A549 (cell line): ENCODE measurements at places on chromosomes 1 and 21. TPM values are rescaled to one million over a fixed set of nuclear protein-coding genes. Genes with fewer than 3 reads are reported as not detected.

MYOC gene
- not detected in 3 replicates for polyA plus RNA-seq

CDK18 gene
- 1.4 to 2.3 TPM (median 2.0 TPM) in 3 replicates for polyA plus RNA-seq

LYSMD1 gene
- polyA plus RNA-seq = 7.0 to 7.3 TPM (median 7.3 TPM) in 3 replicates

DNA sequence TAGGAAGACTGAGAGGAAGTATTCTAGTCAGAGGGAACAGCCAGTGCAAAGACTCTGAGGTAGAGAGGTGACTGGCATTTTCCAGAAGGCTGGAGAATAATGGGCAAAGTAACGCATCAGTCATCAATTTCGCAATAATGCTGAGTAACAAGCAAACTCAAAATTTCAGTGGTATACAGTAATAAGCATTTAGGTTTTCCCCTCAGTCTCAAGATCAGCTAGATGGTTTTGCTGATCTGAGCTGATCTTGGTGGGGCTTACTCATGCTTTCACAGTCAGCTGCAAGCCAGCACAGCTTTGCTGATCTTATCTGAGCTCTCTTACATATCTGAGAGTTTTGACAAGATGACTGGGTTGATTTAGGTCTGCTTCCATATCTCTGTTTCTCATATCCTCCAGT is 108.7 kb downstream of the TSEN15 start:
- DNase-seq = no peak

LCE1F gene
- polyA plus RNA-seq = not detected in 3 replicates

DNA sequence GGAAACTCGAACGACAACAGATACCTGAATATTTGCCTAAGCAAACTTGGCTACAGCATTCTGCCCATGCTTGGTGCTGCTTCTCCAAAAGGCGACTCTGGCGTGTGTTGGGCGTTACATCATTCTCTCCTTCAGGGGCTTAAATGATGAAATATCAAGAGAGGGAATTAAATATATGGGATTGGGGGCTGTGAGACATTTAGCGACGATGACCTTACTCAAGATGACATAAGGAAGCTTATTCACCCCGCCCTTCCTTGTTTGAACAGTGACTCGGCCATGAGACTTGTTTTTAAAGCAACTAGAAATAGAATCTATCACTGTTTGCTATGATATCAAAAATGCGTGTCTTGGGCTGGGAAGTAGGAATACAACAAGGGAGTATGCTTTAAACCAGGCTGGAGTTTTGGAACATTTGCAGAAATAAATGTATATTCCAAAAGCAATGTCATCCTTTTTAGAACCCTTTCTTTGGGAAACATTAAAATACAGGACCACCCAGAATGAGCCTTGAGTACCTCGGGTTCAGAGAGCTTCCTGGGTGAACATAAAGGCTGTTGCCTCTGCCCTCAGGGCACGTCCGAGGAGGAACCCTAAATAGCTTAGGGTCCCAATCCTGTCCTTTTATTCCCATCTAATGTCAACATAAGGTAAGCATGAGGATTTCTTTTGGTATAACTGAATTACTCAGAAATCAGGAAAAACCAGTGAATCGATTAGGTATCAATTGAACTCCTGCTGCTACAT is 123.3 kb upstream of the SLC45A1 start:
- DNase-seq = peak; percentile 82

AGT gene
- 0.06 TPM in 1 of 3 replicates, not detected in the others for polyA plus RNA-seq

GRCh38 chr1:207824691-207825408 is 73.0 kb downstream of the CD46 start:
- no peak for DNase-seq

GRCh38 chr1:21100481-21100921 is 76.2 kb downstream of the EIF4G3 start:
- no peak for DNase-seq

LCE1D gene
- polyA plus RNA-seq = not detected in 3 replicates

AGBL4 gene
- not detected in 3 replicates for polyA plus RNA-seq

GRCh38 chr1:30721812-30722537 is 1.4 kb downstream of the MATN1 start:
- no peak for DNase-seq

AMY1A gene
- not detected in 3 replicates for polyA plus RNA-seq

HAO2 gene
- 0.05 to 0.16 TPM in 2 of 3 replicates, not detected in the other for polyA plus RNA-seq

- DNase-seq = no peak
These were observed 9.2 kb upstream of the GADD45A start for GRCh38 chr1:67675800-67676199.

DNA sequence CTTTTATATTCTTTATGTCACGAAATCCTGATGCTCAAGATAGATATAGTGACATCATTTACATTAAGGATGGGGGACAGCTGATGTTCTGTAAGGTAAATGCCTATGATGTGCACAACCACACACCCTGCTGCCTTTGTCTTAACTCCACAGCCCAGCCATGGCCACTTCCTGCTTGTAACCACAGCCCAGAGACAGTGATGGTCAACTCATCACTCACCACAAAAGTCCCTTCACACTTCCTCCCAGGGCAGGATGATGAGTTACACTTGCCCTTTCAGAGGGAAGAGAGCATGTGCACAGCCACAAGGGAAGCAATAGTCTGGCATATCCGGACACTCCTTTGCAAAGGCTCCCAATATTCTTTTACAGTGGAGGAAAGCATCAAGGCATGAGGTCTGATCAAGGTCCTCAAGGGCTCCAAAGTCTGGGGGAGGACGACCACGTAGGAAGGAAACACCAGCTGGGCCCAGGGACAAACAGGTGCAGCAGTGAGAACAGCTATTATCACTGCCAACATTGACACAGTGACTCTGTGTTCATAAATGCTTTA is 53.8 kb downstream of the PLPP3 start:
- no peak for DNase-seq

MATN1 gene
- polyA plus RNA-seq = 0.05 to 0.17 TPM (median 0.10 TPM) in 3 replicates
